Stimulated activated CD8-positive, alpha-beta memory T cell treated with anti-CD3 and anti-CD28 coated beads, Interleukin-4, amount 100 ng/mL, for 4 hours (primary cell): ENCODE measurements at places on chromosomes 3 and 15.

- no peak for DNase-seq
Observed at GRCh38 chr15:39127151-39127790, 453.6 kb upstream of the THBS1 start.

- DNase-seq, result no peak
Observed at GRCh38 chr15:71223516-71223915, 108.2 kb downstream of the THSD4 start.

DNA sequence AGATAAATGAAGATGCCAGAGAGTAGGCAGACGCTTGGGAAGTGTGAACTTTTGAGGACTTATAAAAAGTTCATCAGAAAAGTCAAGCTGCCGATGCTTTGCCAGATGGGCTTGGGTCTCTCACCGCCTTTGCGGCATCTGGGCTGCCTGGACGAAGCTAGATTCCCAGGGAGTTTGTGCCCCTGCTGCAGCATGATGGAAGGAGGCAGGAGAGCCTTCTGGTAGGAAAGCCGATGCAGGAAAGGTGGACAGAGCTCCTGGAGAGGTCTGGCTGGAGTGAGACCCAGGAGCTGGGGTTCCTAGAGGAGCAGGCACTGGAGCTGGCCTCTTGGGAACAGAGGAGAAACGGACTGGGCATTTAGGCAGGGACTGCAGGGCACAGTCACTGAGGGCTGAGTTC lies 51.9 kb upstream of the ATP2B2 start:
- DNase-seq, result no peak

GRCh38 chr15:53324061-53324460 lies 435.4 kb downstream of the WDR72 start:
- no peak for DNase-seq

- no peak for DNase-seq
Observed at GRCh38 chr3:127775398-127776109, 46.8 kb downstream of the MGLL start.

- no peak for DNase-seq
Observed at GRCh38 chr15:77034695-77035489, 36.0 kb downstream of the TSPAN3 start.

DNA sequence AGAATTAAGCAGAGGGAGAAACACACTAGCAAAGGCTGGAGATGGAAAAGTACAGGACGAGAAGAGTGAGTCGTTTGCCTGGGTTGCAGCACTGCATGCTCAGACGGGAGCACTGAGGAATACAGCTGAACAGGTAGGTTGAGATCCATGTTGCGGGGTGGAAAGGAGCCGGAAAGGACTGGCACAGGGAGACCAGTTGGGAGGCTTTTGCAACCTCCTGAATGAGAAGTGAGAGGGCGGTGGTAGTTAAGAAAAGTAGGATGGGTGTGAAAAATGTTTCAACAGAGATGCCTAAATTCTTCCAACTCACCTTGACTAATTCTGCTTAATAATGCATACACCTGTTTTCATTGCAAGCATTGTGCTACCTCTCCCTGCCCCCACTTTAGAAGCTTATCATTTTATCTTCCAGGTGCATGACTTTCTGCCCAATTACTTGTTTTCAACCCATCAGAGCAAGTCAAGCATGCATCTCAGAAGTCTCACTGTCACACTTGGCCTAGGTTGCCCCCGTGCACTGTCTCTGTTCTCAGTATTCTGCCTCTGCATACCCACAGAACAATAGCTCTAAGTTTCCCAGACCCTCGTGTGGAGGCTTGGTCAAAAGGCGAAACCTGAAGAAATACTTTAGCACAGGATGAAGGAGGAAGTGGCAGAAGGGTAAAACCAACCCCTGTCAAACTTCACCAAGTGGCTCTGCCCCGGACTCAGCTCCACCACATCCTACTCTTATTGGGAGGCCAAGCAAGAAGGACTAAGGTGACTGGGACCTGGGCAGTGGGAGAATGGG lies 199.3 kb upstream of the BCL6 start:
- DNase-seq, result no peak

GRCh38 chr3:81974751-81975150 lies 213.3 kb upstream of the GBE1 start:
- no peak for DNase-seq

- no peak for DNase-seq
Observed at GRCh38 chr15:58908550-58909309, 24.7 kb downstream of the SLTM start.

GRCh38 chr3:55455915-55456314 lies 31.2 kb downstream of the WNT5A start:
- DNase-seq, result no peak

DNA sequence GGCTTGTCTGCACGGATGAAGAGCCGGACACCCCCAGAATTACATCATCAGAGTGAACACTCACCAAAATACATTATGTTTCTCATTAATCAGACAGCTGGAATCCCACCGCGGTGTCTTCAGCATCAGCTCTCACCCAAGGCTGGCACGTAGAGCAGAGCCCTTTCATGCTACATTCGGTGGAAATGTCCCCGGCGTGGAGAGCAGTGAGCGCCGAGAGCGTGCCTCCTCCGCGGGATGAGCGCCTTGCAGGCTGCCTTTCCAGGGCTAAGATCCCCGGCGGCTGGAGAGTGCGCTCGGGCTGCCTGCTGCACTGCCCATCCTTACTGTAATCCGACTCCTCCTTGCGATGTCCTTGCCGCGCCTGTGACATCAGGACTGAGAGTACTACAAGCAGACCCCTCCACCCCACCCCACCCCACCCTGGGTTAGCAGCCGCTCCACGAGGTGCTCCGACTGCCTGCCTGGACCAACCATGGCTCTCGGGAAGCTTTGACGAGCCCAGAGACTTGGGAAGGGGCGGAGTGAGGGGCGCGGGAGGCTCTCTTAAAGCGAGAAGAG lies at the start of gene ZNF385D:
Gene ZNF385D, minus strand, starts transcription at position 380 of the 561 bp plus-strand sequence. Its CDS starts 294 bp downstream, at position 86.
- no peak for DNase-seq

DNA sequence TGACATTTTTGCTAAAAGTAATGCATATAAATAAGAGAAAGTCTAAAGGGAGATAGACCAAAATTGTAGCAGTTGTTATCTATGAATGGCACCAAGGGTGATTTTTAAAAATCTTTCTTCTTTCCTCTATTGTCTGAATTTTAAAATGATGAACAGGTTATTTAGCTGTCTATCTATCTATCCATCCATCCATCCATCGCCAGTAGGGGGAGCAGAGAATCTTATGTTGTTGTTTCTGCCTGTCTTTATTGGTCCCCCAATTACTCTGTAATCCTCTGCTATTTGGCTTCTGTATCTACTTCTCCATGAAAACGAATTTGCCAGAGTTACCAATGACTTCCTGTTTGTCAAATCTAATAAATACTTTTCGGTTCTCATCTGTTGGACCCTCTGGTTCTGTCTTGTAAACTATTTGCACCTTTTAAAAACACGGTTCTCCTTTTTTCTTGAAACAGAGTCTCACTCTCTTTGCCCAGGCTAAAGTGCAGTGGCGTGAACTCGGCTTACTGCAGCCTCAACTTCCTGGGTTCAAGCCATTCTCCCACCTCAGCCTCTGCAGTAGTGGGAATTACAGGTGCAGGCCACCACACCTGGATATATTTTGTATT lies 86.0 kb downstream of the ECT2 start:
- DNase-seq, result no peak

- DNase-seq, result no peak
Observed at GRCh38 chr3:101325393-101326134, 5.2 kb upstream of the IMPG2 start.

GRCh38 chr3:42257007-42257406 lies 9.0 kb downstream of the CCK start:
- DNase-seq, result no peak

- DNase-seq, result no peak
Observed at GRCh38 chr3:58518291-58518789, 18.6 kb downstream of the ACOX2 start.

DNA sequence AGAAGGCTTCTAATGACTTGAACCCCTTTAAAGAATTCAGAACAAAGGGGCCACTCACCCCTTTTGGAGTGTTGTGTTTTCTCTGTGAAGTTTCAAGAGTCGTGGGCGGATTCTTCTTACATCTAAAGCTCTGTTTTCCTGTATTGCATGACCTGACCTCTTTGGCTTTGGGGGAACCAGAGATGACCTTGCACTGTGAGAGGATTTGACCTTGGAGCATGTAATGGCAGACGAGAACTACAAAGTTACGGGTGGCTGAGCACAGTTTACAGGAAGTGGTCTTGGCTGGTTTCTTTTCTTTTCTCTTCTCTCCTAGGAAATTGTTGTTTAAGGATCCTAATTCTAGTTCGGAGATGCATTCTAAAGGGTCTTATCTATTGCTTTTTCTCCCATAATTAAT lies 6.2 kb upstream of the BDH1 start:
- no peak for DNase-seq
